ENCODE measurements at places on chromosomes 12 and 14.

DNA sequence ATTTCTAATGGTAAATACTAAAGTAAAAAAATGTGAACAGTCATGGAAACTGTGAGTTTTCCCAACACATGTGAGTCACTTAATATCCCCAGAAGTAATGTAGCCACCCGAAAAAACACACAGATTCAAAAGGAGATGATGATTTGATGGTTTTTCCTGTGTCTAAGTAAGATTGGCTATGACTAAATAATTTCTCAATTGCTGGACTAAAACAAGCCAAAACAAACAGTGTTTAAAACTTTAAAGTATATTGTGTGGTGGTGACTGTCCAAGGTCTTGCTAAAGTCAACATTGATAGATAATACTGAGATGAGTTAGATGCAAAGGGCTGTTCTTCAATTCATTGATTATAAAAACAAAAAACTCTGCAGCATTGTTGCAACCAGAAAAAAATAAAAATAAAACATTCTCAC lies 89.6 kb upstream of the SOX5 start:
- DNase-seq: peak; percentile 43

DNA sequence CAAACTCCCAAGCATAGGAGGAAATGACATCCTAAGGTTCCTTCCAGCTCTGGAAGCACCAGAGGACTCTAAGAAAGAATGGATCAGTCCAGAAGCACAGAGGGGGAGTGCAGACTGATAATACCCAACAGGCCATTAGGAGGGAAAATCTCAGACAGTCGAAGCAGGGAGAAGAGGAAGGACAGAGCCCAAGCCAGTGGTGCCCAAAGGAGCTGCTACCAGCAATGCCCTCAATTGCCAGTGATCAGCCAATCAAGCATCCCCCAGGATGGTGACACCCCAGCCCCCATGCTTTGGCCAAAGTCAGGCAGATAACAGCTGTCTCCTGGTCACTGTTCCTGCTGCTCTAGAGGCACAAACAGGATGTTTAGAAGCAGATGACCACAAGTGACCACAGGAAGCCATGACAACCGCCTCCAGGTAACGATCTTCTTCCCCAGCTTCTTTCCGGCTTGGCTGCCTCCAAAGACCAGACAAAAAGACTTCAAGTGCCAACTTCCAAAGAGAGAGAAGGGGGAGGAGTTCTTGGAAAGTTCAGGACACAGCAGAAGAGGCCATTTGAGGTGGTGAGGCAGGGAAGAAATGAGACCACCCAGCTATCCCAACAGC lies 16.2 kb downstream of the PXN start:
- DNase-seq: no peak

GRCh38 chr14:26896447-26896846 lies 298.6 kb upstream of the NOVA1 start:
- DNase-seq: no peak

DNA sequence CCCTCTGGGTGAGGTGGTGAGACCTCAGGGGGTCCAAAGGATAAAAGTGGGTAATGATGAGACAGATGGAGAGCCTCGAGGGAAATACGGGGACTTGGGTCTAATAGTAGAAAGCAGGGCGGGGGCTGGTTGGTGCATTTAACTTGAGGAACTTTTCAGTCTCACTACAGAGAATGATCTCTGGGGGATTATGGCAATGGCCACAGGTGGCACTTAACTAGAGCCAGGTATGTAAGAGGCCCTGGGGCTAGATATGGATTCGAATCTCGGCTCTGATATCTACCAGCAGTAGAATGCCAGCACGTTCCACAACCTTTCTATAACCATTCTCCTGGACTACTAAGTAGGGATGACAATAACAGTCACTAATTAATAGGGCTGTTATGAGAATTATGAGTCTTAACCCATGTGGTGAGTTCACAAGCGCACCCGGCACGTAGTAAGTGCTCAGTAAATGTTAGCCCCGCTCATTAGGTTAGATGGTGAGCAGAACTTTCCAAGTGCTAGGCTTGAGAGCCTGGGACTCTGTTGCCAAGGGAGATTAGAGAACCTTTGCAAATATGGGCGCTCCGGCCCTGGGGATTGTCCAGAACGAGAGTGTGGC lies 888 bp upstream of the PLXNC1 start:
- no peak for DNase-seq

- DNase-seq: no peak
Observed at GRCh38 chr14:97283005-97283403, 485.8 kb downstream of the VRK1 start.

- no peak for DNase-seq
Observed at GRCh38 chr12:97003276-97003675, 96.2 kb downstream of the NEDD1 start.

All from COLO829 (cell line).